ENCODE measurements at places on chromosomes 1 and 21.

DNA sequence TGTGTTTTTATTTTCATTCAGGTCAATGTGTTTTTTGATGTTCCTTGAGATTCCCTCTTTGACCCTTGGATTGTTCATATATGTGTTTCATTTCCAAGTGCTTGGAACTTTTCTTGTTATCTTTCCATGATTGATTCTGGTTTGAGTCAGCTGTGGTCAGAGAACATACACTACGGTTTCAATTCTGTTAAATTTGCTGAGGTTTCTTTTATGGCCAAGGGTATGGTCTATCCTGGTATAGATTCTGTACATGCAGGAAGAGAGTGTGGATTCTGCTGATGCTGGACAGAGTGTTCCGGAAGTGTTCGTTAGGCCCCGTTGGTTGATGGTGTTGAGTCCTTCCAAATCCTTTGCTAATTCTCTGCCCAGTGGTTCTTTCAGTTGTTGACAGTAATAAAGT is 98.5 kb upstream of the COL6A1 start:
- no peak for DNase-seq

- DNase-seq, result no peak
Measured at GRCh38 chr1:119001181-119002027, 13.3 kb upstream of the TBX15 start.

DNA sequence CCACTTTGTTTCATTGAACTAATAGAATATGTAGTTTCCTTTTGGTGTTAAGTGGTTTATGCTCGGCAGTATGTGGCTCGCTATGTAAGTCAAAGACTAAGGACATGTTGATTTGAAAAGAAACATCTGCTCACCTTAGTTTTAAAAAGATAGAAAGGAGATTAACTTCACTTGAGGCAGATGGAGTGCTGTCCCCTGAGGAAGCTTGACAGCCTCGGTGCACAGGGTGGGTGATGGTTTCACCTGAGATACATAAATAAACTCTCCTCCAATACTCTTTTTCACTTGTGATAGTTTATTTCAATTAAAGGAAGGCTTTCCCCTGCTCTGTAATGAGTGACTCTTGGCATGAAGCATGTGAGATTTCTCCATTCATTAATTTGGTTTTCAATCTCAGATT is 70.8 kb upstream of the FMN2 start:
- DNase-seq, result no peak

DNA sequence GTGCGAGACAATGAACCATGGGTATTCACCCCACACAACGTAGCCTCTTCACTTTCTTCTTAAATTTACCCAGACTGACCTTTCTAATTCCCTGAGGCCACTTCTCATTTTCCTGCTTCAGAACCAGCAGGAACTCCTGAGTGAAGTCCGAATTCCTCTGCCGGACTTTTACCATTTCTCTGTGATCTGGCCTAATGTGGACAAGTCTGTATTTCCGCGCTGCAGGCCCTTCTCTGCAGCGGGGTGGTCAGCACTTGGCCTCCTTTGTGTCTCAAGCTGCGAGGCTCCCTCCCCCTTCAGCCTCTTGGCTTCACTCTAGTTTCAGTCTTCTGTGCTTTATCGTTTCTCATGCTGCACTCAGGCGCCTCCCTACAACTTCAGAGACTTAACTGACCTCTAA is 9.4 kb upstream of the CTBS start:
- no peak for DNase-seq

- DNase-seq, result no peak
Measured at GRCh38 chr1:5768014-5768413, 224.2 kb downstream of the NPHP4 start.

GRCh38 chr1:114390361-114390760 is 120.6 kb downstream of the TRIM33 start:
- no peak for DNase-seq

DNA sequence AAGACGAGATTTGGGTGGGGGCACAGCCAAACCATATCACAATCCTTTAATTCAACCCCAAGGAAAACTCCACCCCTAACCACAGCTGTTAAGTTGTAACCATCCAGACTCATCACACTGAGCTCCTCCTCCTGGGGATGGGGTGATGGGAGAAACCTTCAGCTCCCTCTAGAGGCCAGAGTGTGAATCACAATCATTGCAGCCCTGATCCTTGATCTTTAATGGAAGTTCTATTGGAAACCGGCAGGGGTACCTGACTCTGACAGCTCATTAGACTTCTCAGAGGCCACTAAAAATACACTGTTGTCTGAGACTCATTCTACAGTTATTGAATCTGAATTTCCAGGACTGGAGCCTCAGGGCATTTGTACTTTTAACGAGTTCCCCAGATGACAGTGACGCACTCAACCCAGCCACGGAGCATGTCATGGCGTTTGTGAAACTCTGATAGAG is 127.2 kb downstream of the IGSF21 start:
- peak; percentile 12 for DNase-seq

GRCh38 chr1:28642056-28642846 is 616 bp downstream of the TAF12 start:
- DNase-seq, result peak; percentile 1

DNA sequence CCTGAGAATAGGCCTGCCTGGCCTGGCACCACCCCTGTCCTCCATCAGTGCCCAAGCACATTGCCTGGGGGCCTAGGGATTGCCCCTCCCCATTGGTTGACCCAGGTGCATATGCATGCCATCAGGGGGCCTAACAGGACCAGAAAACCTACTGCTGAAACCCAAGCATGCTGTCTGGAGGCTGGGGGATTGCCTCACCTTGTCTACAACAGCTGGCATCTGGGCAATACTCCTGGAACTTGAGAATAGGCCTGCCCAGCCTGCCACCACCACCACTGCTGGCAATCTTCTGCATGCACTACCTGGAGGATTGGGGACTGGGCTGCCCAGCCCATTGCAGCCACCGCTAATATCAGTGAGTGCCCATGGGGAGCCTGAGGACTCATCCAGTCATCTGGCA is 56.1 kb upstream of the BCL10 start:
- DNase-seq, result no peak

GRCh38 chr1:213676736-213677135 is 311.0 kb upstream of the PROX1 start:
- DNase-seq, result no peak

- no peak for DNase-seq
Measured at GRCh38 chr1:207308451-207309190, 12.9 kb upstream of the CD55 start.

GRCh38 chr21:33458861-33459260 is 20.9 kb downstream of the TMEM50B start:
- no peak for DNase-seq

- DNase-seq, result no peak
Measured at GRCh38 chr1:9453779-9454418, 85.4 kb upstream of the SLC25A33 start.

DNA sequence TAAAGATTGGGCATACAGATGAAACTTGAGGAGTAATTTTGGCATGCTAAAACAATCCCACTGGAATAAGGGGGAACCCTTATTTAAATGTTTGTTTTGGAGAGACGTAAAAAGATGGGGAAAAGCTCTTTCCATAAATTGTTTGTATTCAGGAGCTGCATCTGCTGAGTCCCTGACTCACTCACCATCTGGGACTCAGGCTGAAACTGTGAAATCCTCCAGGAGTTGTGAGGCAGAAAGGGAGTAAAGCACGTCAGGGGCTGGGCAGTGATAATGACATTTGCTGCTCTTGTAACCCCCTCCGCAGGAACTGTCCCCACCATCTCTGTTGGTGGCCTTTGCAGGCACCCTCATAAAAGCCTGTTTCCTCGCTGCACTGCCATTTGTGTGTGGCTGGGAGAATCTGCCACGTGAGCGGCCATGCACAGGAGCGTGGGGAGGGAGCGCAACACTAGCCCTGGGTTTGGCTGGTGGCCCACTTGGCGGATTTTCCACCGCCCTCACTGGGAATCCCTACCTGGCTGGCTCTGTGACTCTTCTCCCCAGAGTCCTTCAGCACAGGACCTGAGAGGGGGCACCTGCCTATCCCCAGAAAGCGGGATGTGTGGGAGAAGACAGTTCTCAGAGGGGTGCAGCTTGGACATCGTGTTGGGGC is 45.3 kb downstream of the ZSCAN20 start:
- DNase-seq, result no peak

GRCh38 chr1:20124456-20125057 is 5.2 kb upstream of the PLA2G2D start:
- DNase-seq, result peak; percentile 5

- DNase-seq, result peak; percentile 65
Measured at GRCh38 chr1:153567621-153568366, 2.1 kb upstream of the S100A2 start.

DNA sequence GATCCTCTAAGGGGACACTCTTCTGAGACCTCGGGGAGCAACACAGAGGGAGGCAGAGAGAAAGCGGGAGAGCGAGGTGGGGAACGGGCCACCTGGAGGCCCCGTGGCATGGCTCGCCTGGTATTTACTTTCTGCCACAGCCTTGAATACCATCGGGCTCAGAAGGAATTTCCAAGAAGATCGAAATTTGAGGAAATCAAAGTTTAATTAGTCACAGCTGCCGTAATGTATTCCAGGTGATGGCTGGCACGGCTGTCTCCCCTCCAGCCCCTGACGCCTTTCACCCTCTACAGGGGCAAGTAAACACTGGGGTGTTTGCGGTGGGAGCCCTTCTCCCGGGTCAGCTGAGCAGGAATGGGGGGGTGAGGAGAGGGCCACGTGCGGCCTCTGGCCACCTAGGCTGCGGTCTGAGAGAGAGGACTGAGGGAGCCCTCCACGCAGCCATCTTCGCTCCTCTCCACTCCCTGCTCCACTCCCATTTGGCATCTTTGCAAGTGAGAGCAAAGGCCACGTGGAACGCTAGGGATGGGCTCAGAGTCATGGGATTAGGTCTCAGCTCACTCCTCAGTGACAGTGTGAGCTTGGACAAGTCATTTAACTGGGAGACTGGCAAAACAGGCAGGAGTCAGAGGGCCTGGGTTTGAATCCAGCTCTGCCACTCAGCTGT is 125.2 kb downstream of the SYF2 start:
- no peak for DNase-seq

GRCh38 chr1:205301842-205302588 is 19.5 kb downstream of the NUAK2 start:
- DNase-seq, result no peak

DNA sequence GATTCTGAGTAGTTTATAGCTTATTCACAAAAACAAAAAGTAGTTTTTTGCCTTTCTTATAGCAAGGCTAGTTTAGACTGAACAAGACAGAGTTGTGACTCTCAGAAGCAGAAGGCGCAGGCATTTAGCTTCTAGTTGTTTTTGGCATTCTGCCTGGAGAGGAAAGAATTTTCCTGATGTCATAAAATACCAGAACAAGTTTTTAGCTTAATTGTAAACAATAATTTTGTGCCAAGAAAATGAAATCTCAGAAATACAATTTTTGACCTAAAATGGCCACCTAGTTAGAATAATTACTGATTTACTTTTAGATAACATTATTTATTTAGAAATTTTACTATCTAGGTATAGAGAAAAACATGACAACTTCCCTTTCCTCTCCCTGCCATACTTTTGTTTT is 1.0 kb downstream of the DNAJB4 start:
- DNase-seq, result peak; percentile 89

DNA sequence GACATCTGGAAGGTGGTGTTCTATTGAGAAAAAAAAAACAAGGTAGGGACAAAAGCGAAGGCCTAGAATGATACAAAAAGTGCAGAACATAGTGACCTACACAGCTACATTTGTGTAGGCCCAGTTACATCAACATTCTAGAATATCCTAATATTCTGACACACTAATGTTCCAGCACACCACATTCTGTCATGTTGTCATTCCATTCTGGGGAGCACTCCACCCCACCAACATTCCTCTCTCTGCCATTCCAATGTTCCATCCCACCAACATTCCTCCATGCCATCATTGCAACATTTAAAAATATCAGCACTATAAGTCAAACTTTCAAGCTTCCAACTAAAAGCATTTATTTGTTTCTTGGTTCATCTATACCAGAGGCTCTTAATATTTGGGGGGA is 28.5 kb downstream of the COA7 start:
- DNase-seq, result no peak

DNA sequence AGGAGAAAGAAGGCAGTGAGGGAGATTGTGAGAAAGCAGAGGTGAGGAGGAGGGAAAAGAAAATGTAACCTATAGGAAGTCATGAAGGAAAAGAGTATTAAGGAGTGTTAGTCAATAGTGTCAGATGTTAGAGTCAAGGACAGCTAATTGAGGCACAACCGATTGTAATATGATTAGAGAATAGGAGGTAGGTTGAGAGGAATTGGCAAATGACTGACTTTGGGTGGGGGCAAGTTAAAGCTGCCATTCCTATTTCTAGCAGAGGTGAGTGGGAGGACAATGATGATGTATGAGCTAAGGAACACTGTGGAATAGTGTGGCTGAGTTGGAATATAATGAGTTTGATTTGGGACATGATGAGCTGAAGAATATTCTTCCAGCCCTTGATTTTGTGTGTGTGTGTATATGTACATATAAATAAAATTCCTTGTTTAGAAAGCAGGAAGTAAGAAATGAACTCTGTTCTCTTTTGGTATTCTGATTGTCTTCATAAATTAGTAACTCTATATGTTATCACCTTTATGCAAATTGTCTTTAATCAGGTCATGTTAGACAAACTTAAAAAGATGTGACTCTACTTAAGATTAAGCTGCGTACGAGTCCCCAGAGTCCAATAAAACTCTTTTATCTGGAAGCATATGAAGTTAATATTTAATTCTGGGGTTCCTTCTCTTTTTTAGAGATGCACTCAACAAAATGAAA is 98.4 kb downstream of the FNBP1L start:
- DNase-seq, result no peak

GRCh38 chr1:115089420-115090185 is at the start of gene TSPAN2:
Gene TSPAN2, minus strand, starts transcription at chr1:115089503. Its CDS starts 71 bp downstream, at chr1:115089432.
- peak; percentile 32 for DNase-seq

DNA sequence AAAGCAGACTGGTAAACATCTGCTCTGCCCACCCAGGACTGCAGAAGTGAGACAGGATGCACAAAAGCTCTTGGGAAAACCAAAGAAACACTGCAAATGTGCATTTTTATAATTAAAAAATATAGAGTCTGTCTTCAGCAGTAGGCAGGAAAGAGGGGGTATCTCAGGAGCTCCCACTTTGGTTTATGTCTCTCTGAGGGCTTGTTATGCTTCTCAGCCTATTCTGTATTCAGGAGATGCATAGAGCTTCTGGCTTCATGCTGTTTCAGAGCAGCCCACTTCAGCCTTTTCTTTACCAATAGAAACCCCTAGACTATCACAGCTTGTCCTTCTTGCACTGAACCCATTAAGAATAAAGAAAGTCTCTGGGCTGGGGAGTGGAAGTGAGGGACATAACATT is 148.0 kb downstream of the ROR1 start:
- DNase-seq, result no peak

GRCh38 chr1:164624400-164624799 is 65.4 kb downstream of the PBX1 start:
- DNase-seq, result no peak

DNA sequence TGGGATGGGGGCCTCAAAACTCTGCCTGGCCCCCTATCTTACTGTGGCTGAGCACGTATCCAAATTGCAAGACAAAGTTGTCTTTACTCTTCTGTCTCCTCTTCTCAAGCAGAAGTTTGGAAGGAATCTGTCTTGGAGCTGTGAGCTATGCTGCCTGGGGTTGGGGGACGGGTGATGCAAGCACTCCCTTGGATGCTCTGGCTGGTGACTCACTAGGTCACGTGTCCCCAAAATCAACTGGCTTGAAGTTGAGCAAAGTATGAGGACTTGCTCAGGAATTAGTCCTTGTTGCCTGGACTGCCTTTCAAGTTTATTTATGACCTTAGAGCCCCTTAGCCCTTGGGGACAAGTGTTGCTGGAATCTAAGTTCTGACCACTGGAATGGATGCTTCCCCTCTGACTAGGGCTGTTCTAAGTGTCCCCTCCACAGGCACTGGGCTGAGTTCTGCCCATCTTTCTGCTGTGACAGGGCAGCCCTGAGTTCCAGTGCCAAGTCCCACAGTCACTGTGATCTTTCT is 269.5 kb downstream of the HHAT start:
- DNase-seq, result no peak

Data from dermis microvascular lymphatic vessel endothelial cell (primary cell).